ENCODE measurements at places on chromosomes 5 and 9.
A peak's percentile ranks its signal among the peaks of the same experiment; 100 is the strongest.

DNA sequence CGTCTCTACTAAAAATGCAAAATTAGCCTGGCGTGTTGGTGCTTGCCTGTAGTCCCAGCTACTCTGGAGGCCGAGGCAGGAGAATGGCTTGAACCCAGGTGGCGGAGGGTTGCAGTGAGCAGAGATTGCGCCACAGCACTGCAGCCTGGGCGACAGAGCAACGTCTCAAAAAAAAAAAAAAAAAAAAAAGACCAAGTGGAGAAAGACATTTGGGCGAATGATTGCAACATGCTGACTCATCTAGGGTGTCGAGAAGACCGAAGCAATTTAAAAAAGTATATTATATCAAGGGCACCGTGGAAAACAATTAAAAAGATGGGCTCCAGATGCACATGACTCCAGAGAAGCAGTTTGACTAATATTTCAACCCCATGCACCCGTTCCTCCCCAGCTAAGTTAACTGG, 9.2 kb downstream of the KLF4 start:
- DNase-seq = no peak

- DNase-seq = no peak
Observed at GRCh38 chr9:136117916-136118319, 757 bp downstream of the TMEM250 start.

DNA sequence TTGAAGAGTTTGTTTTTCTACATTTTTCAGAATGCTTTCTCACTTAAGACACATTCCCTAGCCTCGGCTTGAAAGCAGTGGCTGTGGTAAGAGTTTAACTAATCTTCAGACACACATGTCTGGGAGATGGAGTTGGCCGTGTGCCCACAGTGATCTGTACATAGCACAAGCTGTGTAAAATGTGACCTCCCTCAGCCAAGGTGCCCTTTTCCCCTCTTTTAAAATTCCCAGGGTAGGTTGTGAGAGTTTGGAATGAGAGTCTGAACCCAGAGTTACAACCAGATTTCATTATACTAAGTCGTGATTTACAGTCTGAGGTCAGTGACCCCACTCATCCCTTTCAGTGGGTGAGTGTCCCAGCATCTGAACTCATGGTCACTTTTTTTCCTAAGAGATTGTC, 230.4 kb downstream of the DOCK8 start:
- peak; percentile 68 for DNase-seq

DNA sequence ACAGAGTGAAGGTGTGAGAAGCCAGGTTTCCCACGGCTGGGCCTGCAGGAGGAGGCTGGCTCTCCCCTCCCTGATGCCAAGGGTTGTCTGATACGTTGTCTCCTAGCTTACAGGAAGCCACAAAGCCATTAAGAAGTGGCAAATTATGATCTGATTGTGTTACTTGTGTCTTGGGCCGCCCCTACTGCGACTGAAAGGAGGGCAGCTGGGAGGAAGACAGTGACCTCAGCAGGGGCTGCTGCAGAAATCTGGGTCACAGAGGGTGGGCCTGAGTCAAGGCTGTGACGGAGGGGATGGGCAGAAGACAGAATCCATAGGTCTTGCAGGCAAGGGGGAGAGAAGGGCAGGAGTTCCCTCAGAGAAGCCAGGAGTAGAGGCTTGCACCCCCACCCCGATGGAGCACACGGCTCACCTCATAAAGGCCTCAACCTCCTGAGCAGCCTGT, 145.0 kb downstream of the FSTL4 start:
- DNase-seq = no peak

GRCh38 chr5:88251048-88251711, 17.5 kb downstream of the TMEM161B start:
- no peak for DNase-seq

DNA sequence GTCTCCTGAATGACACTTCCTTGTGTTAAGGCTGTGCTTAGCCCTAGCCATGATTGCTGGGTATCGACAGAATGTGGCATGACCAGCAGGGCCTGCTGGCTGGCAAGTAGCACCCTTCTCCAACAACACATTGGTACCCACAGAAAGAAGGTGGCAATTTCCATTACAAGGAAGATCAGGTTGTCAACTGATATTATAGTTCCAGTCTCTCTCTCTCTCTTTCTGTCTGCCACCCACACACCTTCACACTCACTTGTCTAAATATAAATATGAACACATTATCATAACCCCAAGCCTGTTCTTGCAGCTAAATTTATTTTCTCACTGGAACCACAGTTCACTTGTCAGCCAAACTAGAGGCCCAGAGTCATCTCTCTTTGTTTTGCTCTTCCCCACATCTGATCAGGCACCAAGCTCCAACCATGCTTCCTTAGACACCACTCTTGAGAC, 408.1 kb upstream of the PIK3R1 start:
- DNase-seq = no peak

DNA sequence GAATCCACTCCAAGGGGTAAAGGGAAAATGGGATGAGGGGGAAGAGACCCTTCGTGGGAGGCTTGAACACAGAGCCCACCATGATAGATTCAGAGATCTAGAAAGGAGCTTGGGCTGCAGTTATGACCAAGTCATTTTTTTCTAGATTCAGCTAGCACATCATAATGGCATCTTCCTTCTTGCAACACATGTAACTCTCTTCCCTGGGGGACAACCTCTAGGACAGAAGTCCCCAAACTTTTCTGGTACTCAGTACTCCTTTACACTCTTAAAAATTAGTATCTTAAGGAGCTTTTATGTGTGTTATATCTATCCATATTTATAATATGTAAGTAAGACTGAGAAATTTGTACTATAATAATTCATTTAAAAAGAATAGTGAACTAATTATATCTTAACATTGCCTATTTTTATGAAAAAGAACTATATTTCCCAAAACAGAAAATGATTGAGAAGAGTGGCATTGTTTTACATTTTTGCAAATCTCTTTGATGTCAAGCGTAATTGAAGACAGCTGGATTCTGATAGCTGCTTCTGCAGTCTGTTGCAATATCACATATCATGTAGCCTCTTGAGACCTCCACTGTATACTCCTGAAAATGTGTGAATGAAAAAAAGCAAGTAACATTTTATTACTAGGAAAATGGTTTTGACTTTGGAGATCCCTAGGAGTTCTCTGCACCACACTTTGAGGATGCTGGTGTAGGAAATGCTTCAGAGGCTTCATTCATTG, 875 bp downstream of the ACO1 start:
- no peak for DNase-seq

- DNase-seq = no peak
Observed at GRCh38 chr5:71471193-71471592, 15.7 kb downstream of the BDP1 start.

DNA sequence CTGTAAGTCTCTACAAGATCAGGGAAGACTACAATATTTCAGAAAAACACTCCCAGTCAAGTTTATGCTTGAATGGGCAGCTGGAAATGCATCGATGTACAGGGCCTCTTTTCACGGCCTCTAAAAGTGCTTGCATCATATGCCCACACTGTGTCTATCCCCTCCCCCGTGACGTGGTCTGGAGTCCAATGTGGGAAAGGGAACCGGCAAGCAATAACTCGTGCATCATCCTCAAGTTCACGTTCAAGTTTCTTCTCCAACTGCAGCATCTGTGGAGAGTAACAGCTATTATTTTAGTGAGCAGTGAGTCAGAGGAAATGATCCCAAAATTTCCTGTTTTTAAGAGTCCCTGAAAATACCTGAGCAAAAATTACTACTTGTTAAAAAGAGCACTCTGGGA, 22.3 kb downstream of the ATPSCKMT start:
- DNase-seq = no peak

DNA sequence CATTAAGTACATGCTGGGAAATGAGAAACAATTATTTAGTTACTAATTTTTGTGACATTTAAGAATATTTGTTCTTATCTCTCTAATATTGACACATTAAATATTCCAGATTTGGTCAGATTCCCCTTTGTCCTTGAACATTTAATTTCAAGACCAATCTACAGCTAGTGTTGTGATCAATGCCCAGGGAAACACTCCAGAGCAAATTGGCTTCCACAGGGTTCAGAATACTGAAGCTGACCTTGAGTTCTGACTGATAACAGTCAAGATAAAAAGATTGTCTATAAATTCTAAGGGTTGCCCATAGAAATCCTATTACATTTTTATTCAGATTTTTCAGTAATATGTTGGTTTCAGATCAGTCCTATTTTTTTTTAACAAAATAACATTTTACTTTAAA, 31.3 kb downstream of the ZFYVE16 start:
- no peak for DNase-seq

GRCh38 chr9:114409103-114409780, 21.5 kb upstream of the AKNA start:
- no peak for DNase-seq

- DNase-seq = peak; percentile 35
Observed at GRCh38 chr5:118253225-118254061, 734.9 kb downstream of the DTWD2 start.

DNA sequence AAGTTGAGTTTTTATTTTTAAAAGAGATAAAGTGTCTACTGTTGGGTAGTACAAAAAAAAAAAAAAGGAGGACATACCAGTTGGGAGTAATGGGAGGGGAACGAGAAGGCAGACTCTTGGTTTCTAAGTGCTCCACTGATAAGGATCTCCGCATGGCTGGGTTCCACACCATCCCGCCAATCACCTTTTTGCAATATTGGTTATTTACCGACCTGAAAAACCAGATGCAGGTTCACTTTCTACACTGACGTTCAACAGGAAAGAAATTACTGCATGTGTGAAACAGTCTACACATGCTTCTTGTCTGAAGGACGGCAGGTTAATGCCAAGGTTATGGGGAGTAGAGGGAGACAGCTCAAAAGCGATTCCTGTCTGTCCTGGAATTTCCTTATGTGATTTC, 75.5 kb downstream of the PTPN3 start:
- DNase-seq = no peak

- DNase-seq = no peak
Observed at GRCh38 chr5:144060598-144060997, 109.9 kb downstream of the YIPF5 start.

- no peak for DNase-seq
Observed at GRCh38 chr9:132144708-132145365, 17.0 kb upstream of the NTNG2 start.

DNA sequence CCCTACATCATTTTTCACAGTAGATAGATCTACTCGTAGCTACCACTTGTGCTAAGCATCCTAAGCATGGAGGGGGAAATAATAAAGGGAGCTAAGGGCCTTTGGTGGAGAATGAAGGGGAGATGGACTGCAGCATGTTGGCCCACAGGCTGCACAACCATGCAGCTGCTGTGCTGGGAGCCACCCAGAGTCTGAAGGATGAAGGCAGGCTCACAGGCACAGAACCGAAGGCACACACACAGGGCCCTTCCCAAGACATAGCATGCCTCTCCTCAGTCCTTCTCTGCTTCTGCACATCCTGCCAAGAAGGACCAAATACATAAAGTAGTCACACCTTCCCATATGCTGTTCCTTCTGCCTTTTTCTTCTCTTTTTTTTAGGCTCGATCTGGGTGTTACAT, 6.6 kb downstream of the FAM193B start:
- DNase-seq = no peak

DNA sequence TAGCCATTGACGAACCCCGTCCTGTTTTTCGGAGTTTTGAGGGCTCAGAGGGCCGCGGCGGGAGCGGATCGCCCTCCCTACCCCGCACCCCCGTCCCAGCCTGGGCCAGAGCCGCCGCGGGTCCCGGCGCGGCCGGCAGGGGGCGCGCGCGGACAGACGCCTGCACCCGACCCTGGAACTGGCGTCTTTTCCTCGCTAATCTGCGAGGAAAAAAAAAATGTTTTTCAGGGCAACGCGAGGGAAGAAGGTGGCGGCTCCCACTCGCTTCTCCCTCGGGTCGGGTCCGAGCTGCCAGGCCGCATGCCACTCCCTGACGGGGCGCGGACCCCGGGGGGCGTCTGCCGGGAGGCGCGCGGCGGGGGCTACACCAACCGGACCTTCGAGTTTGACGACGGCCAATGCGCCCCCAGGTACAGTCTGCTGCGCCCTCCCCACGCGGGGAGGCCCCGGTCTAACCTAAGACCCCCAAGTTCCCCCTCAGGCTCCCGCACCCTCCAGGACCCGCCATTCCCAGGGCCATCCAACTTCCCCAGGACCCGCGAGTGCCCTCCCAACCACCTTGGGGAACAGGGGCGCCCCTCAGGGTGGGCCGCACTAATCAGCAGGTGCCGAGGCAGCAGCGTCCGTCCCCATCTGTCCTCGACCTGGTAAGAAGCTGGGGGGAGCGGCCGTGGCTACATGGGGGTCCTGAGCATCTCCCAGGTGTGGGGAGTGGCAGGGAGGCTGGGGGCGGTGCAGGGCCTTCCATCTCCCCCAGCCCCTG, at the start of gene KCNT1:
Gene KCNT1, plus strand, starts transcription at position 227 of the 763 bp plus-strand sequence. Its CDS starts 74 bp downstream, at position 301.
- peak; percentile 81 for DNase-seq

DNA sequence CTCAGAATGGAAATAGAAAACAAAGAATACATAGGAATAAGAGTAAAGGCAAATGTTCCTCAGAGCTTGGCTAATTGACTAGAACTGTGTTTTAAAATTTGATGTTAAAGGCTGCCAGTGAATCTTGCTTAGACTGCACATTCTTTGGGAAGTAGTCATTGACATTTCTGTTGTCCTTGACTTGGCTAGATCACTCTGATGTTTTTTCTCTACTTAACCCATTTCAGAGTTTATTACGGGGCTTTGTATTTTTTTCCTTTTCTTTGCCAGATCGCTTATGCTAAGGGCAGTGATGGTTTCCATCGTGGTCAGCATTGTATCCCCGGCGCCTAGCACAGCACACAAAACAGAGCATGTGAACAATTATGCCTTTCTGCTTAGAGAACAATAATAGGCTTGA, 1126.7 kb upstream of the CDH9 start:
- DNase-seq = peak; percentile 2

DNA sequence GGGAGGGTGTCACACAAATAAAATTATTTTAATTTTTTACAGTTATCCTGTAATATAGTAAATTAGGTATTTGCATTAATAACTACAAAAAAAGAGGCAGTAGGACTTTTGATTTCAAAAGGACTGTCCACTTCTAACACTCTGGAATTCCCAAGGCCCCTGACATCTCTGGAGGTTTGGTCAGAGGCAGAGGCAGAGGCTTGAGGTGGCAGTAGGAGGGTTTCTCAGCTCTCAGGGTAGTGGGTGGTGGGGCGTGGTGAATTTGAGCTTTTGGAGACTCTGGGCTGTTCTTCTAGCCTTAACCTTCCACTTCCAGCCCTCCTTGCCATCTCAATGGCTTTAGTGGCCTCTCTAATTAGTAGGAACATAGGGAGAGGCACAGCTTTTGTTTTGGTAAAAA, 22.8 kb downstream of the ATOX1 start:
- DNase-seq = no peak

- no peak for DNase-seq
Observed at GRCh38 chr5:178356431-178356872, 123.8 kb upstream of the PHYKPL start.

GRCh38 chr9:73091909-73092308, 59.8 kb upstream of the ANXA1 start:
- DNase-seq = no peak

GRCh38 chr9:131238402-131239021, 37.8 kb downstream of the FAM78A start:
- DNase-seq = peak; percentile 83

Measured in tongue (tissue), 3 donors.